ENCODE measurements at places on chromosomes 16 and 17.

- no peak for DNase-seq
Observed at GRCh38 chr17:73847952-73848351, 203.7 kb upstream of the SDK2 start.

DNA sequence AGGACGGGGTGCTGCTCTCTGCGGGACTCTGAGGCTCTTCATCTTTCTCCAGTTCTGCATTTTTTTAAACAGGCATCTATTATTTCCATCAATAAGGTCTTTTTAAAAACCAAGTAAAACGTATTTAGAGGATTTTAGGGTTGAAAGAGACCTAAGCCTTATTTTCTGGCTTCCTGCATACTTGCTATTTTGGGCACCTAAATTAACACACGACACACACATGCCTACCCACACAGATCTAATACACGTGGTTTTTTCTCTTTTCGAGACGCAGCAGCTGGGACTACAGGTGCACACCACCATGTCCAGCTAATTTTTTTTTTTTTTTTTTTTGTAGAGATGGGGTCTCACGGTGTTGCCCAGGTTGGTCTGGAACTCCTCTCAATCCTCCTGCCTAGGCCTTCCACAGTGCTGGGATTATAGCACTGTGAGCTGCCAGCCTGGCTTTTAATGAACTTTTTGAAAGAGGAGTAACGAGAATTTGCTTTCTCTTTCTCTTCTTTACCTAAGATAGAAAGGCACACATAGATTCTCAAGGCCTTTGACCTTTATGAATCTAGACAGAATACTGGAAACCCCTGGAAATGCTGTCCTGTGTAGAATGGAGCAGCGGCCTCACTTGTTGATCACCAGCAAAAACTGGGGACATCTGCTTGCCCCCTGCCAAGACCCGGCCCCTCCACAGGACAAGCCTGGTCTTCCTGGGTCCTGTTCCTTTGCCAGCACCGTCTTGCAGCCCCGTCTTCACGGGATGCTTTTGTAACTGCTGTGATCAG lies 13.8 kb downstream of the DNAAF8 start:
- DNase-seq, result no peak

DNA sequence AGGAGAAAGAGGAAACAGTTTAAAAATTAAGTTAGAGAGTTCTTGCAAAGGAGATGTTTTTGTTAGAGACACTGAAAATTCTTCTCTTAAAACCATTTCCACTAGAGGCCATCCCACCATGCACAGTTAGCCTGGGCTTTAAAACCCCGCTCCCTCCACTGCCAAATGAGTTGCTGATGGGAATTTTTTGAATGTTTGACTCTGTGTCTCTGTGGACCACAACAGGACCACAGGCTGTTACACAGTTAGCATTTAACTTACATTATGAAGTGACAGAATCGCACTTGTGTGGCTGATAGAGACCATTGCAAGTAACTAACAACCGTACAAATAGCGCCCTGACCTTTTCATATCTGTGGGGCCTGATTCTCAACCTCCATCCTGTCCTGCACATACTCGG lies 74.7 kb upstream of the TBX2 start:
- no peak for DNase-seq

GRCh38 chr17:31394544-31394943 lies 3.1 kb downstream of the RAB11FIP4 start:
- DNase-seq, result peak; percentile 84

DNA sequence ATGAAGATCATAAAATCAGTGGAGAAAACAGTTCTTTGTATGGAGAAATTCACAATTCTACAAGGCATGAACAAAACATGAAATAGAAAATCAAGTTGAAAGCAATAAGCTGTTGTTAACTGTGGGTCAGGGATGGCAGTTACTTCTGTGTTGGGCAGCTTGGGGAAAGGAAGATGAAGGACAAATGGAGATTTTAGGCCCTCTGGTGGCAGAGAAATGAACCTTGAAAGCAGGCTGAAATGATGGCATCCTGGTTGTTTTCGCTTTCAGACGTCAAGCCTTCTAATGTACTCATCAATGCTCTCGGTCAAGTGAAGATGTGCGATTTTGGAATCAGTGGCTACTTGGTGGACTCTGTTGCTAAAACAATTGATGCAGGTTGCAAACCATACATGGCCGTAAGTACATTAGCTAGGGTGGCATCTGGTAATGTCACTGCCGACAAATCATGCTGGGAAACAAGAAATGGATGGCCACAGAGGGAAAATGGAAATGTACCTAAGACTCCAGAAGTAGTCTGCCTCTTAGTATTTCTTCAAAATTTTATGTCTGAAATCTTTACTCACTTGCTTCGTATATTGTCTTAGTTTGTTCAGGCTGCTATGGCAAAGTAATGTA lies 108.9 kb downstream of the MAP2K6 start:
- no peak for DNase-seq

DNA sequence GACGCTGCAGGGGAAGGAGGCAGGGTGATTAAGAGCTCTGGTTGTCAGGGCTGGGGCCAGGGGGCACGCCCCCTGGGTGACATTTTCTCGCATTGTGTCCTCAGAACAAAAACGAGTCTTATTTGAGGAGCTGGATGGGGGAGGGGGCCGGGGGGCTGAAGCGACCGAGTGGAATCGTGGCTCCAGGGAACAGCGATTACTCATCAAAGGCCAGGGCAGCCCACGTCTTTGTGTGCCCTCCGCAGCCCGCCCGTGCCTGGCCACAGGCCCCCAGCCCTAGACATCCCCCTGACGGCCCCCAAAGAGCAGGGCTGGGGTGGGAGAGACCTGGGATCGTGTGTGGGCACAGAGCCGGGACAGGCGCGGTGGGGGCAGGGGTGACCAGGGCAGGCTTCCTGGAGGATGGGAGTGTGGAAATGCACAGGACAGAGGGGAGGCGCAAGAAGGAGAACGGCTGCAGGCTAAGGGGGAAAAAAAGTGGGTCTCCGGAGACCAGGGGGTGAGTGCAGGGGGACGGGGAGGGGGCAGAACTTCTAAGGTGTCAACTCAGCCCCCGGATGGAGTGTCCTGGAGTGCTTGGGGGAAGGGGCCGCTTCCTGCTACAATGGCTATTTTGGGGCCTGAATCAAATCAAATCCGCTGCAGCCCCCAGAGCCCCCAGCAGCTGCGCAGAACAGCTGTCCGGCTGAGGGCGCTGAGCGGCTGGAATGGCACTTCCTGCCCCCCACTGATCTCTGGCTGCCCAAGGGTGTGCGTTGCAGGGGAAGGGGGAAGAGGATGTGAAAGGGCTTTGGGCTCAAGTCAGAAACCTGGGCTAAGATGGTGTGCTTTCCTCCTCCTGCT lies 24.0 kb upstream of the PHB1 start:
- no peak for DNase-seq
